ENCODE measurements at places on chromosomes 1 and 21.
A peak's percentile ranks its signal among the peaks of the same experiment; 100 is the strongest.

GRCh38 chr21:43210454-43211071, 41.8 kb downstream of the CRYAA start:
- DNase-seq, result no peak

GRCh38 chr1:21940492-21940891, 3.4 kb upstream of the HSPG2 start:
- DNase-seq, result no peak

DNA sequence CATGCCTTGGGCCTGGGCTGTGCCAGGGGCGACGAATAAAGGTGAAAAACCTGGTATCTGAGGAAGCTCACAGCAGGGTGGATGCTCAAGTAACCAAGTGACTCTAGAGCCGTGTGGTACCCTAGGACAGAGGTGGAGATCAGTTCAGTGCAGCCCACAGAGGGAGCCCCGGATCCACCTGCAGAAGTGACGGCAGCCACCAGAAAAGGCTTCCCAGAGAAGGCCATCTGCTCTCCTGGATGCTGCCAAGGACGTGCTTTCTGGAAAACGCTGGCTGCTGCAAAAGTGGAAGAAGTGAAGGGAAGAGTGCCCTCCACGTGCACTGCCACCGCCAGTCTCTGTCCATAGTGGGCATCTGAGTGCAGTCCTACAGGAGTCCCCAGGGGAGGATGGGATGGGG, 27.7 kb downstream of the TMCO4 start:
- DNase-seq, result no peak

- peak; percentile 56 for DNase-seq
Observed at GRCh38 chr1:167791281-167792187, 69.8 kb downstream of the MPZL1 start.
